ENCODE measurements at places on chromosomes 2 and 18.
A peak's percentile ranks its signal among the peaks of the same experiment; 100 is the strongest.

DNA sequence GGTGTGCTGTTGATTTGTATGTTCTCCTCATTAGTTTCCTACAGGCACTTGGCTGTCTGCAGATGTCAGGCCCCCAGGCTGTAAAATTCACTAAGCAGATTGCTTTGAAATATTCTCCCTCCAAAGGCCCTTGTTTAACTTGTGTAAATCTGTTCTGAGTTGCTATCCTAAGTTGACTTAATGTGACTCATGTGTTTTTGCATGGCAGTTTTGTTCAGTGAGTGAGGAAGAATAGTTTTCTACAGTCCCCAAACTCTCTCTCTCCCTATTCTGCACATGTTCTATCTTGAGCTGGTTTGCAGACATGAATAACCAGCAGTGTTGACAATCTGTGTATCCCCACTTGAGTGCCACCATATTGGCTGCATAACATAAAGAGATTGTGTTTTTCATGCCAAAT is 1005.4 kb upstream of the DDX18 start:
- no peak for DNase-seq

GRCh38 chr18:76459687-76460350 is 35.2 kb downstream of the ZNF516 start:
- DNase-seq: no peak

- no peak for DNase-seq
Measured at GRCh38 chr2:176280867-176281658, 11.8 kb downstream of the MTX2 start.

- DNase-seq: no peak
Measured at GRCh38 chr2:216807857-216808272, 52.0 kb downstream of the TNP1 start.

GRCh38 chr2:227509824-227510619 is 38.1 kb downstream of the AGFG1 start:
- DNase-seq: no peak

DNA sequence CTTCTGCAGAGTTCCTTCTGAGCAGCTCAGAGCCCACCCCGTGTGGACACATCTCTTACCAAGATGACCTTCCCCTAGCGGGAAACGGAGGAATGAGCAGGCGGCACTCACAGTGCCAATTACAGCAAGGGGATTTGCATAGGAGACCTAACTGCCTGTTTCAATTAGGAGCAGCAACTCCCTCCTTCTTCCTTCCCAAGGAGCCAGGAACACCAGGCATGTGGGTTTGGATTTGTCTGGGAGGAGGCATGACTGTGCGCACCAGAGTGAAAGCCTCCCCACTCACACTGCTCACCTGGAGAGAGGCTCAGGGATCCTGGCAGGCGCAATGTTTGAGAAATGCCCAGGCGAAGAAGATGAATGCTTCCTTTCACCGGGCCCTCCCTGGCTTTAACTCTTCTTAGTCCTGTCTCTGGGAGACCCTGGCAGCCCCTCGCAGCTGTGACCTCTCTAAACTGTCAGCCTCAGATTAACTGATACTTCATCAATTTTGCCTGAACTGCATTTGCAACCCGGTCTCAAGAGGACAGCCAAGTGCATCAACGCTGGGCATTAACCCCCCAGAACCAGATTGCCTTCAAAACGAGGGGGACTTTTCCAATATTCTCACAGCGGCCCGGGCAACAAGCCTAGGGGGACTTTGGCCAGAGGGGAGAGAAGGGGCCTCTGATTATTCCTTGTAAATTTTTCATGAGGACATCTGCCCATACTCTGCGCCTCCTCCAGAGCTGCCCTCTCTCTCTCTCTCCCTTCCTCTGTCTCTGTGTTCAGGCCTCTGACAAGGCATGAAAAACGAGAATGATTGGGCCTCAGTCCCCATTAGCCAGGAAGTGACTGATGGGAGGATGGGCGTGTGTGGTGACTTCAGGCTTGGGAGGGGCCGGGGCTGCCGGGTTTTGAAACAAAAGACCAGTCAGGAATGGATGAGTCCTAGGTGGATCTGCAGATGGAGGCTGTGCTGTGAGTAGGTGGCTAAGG is 93.8 kb downstream of the CMPK2 start:
- no peak for DNase-seq

DNA sequence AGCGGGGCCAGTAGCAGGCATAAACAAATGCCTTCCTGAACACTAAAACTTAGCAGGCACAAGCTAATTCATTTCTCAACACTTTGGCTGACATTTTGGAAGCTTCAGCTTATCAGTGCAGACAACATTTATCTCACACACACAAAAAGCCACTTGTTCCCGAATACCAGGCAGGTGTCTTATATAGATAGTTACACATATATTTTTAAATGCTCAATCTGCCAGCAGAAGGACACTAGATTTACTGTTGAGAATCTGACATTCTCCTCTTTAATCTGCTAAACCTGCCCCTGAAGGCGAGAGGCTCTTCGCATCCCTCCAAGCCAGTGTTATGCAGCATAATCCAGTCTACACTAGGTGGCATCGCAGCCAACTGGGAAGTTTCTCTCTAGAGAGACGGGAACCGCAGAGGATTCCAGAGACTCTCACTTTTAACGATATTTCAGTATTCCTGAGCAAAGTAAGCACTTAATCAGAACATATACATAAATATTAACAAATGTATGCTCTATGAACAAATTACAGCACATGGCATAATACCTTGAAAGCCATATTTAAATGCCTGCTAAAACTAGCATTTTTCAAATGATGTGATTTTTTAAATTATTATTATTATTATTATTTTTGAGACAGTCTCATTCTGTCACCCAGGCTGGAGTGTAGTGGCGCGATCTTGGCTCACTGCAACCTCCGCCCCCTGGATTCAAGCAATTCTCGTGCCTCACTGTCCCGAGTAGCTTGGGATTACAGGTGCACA is 90.2 kb upstream of the SCG2 start:
- no peak for DNase-seq

DNA sequence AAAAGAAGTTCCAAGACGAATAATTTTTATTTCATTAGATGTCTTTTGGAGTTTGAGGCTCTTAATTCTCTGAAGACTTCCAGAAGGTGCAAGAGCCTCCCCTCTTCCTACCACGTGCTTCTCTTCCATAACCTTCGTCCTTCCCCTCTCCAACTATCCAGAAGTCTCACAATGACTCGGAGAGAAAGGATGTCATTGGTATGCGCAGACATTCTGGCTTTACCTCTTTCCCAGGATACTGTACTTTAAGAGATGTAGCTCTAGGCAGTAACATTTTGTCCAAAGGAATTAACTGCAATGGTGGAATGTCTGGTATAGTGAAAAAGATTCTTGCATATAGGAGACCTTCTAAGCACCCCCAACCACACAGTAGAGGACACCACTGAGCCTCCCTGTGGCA is 249.0 kb upstream of the OSR1 start:
- DNase-seq: no peak

DNA sequence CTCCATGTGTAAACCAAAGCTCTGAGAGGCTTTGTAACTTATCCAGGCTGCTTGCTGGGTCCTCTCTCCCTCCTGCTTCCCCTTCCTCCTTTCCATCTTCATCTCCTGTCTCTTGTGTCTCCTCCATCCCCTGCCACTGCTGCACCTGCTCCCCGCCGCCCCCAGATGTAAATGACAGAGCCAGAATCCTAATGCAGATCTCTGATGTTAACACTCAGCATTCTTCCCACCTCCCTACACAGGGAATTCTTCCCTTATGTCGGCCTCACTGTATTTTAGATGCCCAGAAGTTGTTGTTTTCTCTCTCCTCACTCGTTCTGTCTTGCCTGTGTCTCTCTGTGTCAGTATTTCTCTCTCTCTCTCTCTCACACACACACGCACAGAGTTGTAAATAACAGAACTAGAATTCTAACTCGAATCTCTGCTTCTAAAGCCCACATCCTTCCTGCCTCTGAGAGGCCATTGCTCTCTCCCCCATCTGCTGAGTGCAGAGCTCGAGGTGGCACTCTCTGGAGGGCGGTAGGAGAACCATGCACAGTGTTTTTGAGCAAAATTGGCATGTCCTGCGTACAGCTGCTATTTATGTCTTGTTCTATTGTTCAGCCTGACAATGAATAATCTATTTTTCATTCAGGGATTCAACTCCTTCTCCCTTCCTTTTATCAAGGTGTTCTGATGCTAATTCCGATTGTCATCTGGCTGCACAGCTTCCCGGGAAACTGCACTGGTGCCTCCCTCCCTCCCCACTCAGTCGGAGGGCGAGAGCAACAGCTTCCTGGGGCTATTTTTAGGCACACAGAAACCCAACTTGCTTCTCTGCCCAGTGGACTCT is 219.9 kb downstream of the SH3RF3 start:
- no peak for DNase-seq

GRCh38 chr18:49285627-49286026 is 174.8 kb downstream of the DYM start:
- no peak for DNase-seq

DNA sequence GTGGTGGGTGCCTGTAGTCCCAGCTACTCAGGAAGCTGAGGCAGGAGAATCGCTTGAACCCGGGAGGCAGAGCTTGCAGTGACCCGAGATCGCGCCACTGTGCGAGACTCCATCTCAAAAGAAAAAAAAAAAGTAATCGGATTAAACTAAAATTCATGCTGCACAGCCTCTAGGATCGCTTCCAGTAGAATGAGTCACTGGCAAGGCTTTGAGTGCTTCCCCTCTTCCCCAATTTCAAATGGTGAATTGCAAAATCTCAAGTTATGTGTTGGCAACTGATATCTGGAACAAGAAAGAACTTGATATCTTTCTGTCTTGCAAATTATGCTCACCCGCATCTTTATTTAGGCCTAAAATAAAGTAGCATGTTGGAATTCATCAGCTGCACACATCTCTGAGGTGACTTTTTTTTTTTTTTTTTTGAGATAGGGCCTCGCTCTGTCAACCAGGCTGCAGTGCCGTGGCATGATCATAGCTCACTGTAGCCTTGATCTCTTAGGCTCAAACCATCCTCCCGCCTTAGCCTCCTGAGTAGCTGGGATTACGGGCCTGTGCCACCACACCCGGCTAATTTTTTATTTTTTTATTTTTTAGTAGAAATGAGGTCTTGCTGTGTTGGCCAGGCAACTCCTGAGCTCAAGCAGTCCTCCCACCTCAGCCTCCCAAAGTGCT is 12.7 kb downstream of the TTC39C start:
- DNase-seq: no peak

DNA sequence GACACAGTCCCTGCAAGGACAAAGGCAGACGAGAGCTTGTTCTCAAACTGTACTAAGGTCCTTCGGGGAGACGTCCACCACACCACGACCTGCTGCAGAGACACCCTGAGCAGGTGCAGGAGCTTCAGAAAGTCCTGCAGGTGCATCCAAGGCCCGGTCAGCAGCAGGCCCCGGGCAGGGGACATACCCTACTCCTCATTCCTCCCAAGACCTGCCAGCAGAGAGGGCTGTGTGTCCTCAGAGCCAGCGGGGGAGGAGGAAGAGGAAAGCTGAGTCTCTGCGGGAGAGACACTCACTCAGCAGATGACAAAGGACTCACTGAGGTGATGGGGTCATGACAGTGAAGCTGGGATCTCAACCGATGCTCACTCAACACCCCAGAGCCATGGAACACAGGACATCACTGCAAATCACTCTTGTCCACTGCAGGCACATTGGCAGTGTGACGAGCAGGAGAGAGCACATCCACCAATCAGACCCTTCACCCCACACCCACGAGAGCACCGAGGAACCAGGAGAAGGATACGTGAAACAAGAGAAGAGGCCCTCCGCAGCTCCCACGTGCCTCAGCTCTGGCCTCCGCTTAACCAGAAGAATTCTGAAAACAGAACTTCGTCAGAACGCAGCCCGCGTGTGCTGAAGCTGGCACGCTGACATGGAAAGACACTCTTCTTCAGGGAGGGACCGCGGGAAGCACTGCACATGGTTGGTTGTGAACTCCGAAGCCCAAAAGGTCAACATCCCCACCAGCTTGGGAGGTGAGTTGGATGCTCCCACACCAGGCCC is 9.3 kb downstream of the HDAC4 start:
- no peak for DNase-seq

- DNase-seq: peak; percentile 20
Measured at GRCh38 chr2:6780765-6781274, 84.9 kb downstream of the CMPK2 start.

DNA sequence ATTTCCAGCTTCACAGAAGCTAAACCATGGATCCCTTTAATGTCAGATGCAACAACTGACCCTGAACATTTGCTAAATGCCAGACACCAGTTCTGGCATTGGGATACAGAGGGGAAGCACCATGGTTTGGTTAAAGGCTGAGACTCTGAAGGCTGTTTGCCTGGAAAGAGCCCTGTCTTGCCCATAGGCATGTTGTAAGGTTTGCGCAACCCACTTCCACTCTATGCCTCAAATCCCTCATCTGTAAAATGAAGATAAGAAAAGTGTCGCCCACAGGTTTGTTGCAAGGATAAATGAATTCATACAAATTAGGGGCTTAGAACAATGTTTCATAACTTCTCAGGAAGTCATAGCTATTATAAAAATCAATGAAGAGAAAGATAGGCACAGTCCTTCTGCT is 380.9 kb upstream of the GYPC start:
- DNase-seq: no peak

DNA sequence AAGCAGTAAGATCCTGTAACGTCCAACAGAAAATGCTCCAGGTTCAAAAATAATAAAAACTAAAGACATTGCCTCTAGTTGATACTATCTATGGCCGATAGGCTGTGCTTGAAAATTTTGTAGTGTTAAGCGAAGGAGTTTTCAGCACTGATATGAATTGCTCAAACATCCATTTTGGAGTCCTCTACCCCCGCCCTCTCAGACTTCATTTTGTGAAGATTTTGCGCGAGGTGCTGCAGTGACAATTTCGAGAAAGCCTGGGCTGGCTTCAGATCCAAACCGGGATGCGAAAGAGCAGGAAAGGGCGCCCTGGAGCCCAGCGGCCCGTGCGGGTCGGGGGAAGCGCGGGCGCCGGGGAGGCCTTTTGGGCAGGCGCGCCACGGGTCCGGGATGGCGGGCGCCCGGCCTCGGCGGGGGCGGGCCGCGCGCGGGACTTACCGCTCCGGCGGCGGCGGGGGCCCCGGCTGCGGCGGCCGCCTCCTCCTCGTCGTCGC is 1.8 kb downstream of the SP3 start:
- DNase-seq: no peak

GRCh38 chr2:128421861-128422311 is 103.2 kb upstream of the HS6ST1 start:
- DNase-seq: no peak

- peak; percentile 38 for DNase-seq
Measured at GRCh38 chr18:35478520-35479435, 19.0 kb downstream of the INO80C start.

DNA sequence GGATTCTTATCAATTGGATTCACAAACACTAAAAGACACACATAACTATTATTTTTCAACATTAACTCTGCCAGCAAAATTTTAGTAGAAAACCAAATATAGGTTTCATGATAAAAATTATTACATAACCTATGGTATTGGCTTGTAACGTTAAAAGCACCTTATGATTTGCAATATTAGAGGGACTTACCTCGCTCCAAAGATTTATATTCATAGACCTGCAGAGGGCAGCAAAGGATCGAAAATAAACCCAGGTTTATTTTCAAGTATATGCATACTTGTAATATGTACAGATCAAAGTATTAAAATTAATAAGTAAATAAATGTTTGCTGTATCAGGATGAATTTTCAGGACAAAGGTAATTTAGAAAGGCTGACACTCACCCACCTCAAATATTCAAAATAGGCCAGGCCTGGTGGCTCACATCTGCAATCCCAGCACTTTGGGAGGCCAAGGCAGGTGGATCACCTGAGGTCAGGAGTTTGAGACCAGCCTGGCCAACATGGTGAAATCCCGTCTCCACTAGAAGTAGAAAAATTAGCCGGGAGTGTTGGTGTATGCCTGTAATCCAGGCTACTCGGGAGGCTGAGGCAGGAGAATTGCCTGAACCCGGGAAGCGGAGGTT is 45.3 kb downstream of the LRPPRC start:
- DNase-seq: no peak

- DNase-seq: no peak
Measured at GRCh38 chr2:147390475-147390874, 454.4 kb upstream of the ACVR2A start.

GRCh38 chr2:126657148-126657635 is 1.2 kb downstream of the GYPC start:
- DNase-seq: peak; percentile 56
